ENCODE measurements at places on chromosomes 6 and 20.
A peak's percentile ranks its signal among the peaks of the same experiment; 100 is the strongest.

GRCh38 chr6:129267028-129267427, 384.1 kb downstream of the LAMA2 start:
- no peak for DNase-seq

DNA sequence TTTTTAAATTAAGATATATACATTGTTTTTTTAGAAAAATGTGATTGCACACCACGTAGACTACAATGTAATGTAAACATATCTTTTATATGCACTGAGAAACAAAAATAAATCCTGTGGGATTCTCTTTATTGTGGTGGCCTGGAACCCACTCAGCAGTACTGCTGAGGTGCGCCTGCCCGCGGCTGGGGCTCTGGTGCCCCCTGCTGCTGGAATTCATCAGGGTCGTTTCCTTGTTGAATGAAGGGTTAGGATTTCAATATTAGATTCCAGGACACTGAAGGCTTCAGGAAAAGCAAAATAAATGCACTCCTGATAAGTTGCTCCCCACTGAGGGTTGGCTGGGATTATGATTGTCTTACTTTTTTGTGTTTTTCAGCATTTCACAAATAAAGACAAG, 175.8 kb upstream of the GGTLC1 start:
- DNase-seq = no peak

- no peak for DNase-seq
Observed at GRCh38 chr20:10986586-10986985, 312.8 kb upstream of the JAG1 start.

DNA sequence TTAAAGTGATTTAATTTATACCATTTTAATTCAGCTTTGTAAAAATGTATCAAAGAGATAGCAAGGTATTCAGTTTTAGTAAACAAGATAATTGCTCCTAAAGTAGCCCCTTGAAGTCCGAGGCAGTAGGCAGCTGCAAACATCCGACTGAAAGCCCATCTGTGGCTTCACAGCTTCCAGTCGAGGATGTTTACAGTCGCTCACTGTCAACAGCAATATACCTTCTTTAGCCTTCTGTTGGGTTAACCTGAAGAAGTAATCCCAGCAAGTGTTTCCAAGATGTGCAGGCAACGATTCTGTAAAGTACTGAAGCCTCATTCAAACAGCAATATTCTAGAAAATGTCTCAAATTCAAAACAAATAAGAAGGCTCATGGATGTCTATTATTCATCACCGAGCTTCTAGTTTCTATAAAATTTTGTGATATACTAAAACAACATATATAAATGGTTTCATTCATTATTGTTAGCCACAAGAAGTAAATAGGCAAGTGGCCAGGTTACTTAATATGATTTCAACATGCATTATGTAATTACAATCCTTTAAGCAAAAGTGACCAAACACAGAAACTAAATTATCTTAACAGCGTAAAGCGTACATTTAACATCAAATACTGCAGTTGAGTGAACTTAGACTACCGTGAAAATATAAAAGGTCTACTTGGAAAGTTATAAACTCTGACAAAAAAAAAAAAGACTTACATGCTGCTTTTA, 115.0 kb downstream of the OGFRL1 start:
- DNase-seq = no peak

GRCh38 chr20:17872959-17873358, 95.6 kb downstream of the SNX5 start:
- no peak for DNase-seq

DNA sequence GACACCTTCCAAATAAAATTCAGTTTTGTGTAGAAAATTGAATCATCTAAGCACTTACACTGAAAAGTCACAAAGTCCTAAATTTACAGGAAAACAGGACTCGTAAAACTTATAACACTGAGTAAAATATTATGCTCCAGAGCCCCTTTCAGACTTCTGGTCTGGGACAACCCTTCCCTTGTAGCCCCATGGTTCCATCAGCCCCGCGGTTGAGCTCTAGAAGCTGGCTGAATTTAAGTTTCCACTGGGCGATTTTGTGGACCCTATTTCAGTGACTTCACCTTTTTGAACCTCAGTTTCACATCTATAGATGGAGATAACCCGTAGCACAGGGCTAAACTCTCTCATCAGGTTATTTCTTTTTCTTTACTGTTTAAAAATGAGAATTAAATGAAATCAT, 117.7 kb upstream of the BACH2 start:
- no peak for DNase-seq

GRCh38 chr6:2314641-2315040, 69.2 kb upstream of the GMDS start:
- no peak for DNase-seq

- DNase-seq = no peak
Observed at GRCh38 chr20:51487076-51487475, 55.4 kb downstream of the NFATC2 start.

DNA sequence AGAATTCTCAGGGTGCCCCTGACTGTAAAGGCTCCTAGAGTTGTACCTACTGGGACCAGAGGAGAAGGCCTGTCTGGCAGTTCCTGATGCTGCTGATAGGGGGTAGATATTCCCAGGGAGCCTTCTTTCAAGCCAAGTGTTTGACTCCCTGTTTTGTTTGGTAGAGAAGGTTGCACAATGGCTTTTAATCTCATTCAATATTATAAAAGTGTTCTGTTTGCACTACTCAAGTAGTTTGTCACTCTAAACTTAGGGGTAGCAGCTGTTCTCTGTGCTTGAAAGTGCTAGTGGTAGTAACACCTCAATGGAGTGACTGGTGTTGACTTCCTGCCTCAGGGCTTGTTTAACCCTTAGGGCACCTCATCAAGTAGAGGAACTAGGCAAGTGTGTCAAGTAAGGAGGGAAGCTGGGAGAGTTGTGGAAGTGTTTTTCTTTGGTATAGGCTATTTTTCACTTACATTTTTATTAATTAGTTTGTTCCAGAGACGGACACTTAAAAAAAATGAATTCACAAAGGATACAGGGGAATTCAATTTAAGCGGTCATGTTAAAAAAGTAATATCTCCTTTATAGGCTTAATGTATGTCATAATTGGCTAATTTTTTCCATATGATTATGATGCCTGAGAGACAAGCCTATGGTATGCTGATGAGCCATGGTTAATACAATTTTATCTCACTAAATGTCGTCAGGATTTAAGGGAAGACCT, 38.1 kb downstream of the BICRAL start:
- DNase-seq = peak; percentile 6

DNA sequence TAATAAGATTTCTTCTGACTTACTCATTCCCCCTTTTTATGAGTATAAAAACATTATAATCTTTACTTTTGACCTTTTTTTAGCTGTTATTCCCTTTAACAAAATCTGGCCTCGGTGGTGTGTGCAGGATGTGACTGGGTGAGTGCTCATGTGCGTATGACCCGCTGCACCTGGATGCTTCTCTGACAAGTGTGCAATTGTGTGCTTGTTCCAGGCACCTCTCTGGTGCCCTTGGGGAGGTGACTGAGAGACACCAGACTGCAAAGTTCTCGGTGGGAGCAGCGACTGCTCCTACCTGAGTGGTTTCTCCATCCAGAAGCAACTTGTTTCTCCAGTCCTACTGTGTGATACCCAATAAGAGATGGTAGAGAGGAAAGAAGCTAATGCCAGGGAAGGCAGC, 65.0 kb downstream of the ISM1 start:
- DNase-seq = no peak

- no peak for DNase-seq
Observed at GRCh38 chr6:150394053-150394898, 25.5 kb downstream of the IYD start.

DNA sequence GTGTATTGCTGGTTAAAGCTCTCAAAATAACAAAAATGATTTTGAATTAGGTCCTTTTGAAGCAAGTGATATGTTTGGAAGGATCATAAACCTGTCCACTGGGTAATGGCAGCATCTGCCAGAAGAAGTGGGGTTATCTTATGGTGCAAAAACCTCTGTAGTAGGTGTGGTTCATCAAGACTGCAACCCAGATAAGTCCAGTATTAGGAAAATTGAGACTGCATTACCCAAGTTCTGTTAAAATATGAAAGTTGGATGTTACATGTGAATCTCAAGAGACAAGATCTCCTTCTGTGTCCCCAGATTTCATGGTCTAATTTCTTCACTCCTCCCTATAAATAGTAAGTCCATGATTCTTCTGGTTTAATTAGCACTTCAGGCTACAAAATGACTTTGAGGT, 59.4 kb downstream of the RPRD1B start:
- no peak for DNase-seq

GRCh38 chr6:106844930-106845329, 129.6 kb downstream of the CD24 start:
- DNase-seq = no peak

GRCh38 chr20:63979557-63980316, at the start of gene SAMD10:
SAMD10 (minus strand) TSS chr20:63979642; CDS start chr20:63979467, 175 bp downstream.
- no peak for DNase-seq

GRCh38 chr20:1802385-1803060, 92.7 kb upstream of the SIRPA start:
- no peak for DNase-seq

Measured in NCI-H1436 treated with DMSO at 0.1 percent for 48 hours (cell line).